Suprapubic skin (tissue), 4 donors: ENCODE measurements at places on chromosomes 3 and 15.

DNA sequence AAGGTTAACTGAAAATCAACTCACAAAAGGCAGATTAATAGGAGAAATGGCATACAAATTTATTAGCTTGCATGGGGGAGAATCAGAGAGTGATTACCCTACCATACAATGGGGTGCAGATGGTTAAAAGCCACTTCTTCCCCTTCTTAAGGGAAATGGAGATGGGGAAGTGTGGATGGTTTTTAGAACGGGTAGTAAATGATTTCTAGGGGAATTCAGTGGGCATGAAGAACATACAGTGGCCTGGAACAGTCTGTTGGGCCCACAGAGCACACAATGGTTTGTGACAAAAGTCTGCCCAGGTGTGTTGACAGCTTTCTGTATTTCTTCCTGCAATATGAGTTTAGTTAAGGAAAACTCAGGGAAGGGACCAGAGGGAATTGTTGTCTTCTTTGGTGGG, 61.0 kb downstream of the C3orf80 start:
- H3K27ac ChIP-seq = no peak overlapping the region
- DNase-seq = no peak
- H3K4me1 ChIP-seq = no peaks in the 10 kb centered on the region
- H3K27me3 ChIP-seq = no peaks in the 10 kb centered on the region

DNA sequence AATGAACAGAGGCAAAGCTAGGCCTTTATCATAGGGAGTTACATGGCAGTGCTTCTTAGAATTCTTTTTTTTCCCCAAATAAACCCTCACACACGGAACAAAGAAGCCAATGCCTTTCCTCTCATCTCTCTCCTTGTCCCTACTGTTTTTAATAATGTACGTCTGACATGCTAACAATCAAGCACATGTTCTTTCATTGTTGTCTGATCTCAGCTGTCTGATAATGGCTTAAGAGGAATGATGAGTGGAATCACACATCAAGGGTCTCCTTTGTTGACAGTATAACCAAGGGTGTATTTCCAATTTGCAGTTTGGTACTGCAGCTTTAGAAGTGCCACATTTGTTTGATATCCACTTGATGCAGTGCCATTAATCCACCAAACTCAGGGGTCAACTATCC, 34.8 kb upstream of the EPHA3 start:
- no peaks in the 10 kb centered on the region for H3K36me3 ChIP-seq
- no peaks in the 10 kb centered on the region for H3K27me3 ChIP-seq
- no peaks in the 10 kb centered on the region for H3K4me1 ChIP-seq
- no peak for DNase-seq
- H3K4me3 ChIP-seq = no peak overlapping the region
- H3K27ac ChIP-seq = no peak overlapping the region

DNA sequence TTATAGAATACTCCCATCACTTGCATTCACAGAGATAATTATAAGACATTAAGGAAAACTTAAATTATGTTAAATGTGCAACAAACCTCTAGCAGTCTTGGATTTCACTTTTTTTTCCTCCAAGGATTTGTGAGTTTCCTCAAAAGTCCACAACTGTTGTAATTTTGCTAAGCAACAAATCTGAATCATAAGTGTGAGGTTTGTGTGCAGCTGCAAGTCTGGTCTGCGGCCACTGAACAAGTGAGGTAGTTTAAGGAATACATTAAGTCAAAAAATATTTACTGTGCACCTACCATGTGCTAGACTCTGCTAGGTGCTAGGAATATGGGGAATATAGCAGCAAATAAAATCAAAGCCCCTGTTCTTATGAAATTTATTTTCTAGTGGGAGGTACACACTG, 70.2 kb downstream of the LRRC28 start:
- H3K27ac ChIP-seq = peak overlapping the region; percentile 20
- no peak for DNase-seq
- H3K4me3 ChIP-seq = no peak overlapping the region

GRCh38 chr3:188332085-188332484, 178.1 kb downstream of the LPP start:
- no peaks in the 10 kb centered on the region for H3K4me1 ChIP-seq
- DNase-seq = no peak
- H3K27ac ChIP-seq = no peak overlapping the region
- H3K27me3 ChIP-seq = no peaks in the 10 kb centered on the region

DNA sequence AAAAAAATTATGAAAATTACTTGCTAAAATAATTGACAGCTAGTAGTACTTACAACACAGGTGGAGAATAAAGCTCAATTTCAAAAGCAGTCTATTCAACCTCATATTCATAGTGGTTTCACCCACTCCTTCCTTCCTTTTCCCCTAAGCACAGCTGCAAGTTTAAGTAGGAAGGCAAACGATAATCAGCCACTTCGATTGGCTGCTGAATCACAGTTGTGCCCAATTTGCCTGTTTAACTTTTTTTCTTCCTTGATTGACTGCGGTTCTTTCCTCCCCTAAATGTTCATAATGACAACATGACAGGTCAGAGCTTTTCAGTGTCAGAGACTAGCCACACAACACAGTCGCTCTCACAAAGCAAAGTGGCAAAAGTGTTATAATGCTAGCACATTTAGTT, 468.0 kb upstream of the GBE1 start:
- H3K36me3 ChIP-seq = no peaks in the 10 kb centered on the region
- no peak overlapping the region for H3K27ac ChIP-seq
- no peaks in the 10 kb centered on the region for H3K4me1 ChIP-seq
- no peaks in the 10 kb centered on the region for H3K27me3 ChIP-seq
- H3K4me3 ChIP-seq = no peak overlapping the region

DNA sequence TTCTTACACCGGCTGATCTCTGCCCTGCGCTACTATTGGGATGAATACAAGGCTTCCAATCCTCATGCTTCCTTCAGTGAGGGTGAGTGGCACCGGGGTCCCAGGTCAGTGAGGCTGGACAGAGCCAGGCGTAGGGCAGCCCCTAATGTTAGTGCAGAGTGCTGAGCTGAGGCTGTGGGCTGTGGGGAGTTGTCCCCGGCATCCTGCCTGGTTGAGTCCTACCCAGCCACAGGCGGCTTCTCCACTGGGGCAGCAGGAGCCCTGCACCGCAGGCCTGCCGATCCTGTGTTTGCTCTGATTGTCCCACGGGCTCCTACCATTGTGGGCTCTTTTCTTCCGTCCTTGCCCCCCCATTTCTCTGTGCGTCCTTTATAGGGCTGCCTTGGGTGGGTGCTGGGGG, 13.3 kb downstream of the RNF123 start:
- no peak overlapping the region for H3K4me3 ChIP-seq
- no peak overlapping the region for H3K27ac ChIP-seq
- peaks cover 79% of the 10 kb centered on the region for H3K36me3 ChIP-seq
- no peaks in the 10 kb centered on the region for H3K27me3 ChIP-seq
- H3K4me1 ChIP-seq = peaks cover 2% of the 10 kb centered on the region

DNA sequence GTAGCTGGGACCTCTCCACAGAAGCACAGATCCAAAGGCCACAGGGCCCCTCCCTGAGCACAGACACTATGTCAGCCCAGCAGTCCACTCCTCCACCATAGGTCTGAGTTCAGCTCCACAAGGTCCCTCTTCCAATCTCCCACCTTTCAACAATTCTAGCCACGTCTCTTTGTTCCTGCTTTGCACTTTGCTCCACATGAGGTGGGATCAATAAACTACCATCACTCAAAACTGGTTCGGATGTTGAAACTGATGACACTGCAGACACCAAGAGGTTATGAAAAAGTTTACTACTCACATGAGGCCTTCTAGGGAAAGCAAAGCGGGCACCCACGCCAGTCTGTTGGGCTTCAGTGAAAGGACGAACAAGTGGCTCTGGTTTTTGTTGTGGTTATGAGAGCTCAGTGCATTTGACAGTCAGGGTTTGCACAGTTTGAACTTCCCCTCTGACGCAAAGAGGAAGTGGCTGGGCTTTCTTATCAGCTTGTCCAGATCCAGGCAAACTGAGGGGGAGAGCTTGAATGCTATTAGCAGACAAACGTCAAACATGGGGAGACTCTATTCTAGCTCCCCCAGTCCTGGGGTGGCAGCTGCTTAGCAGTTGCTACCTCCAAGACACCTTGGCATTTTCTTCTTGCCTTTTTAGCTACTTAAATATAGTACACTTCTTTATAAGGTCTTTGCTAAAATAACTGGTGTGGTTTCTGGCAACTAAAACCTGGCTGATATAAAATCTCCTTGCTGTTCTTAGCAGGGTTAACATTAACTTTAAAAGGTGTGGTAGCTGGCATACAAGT, 37.8 kb downstream of the ZNF445 start:
- H3K4me3 ChIP-seq = peak overlapping the region; percentile 8
- DNase-seq = peak; percentile 80
- H3K27me3 ChIP-seq = no peaks in the 10 kb centered on the region

- H3K4me1 ChIP-seq = peaks cover 12% of the 10 kb centered on the region
- H3K4me3 ChIP-seq = no peak overlapping the region
- H3K36me3 ChIP-seq = peaks cover 5% of the 10 kb centered on the region
- H3K27ac ChIP-seq = no peak overlapping the region
- no peaks in the 10 kb centered on the region for H3K27me3 ChIP-seq
These were observed 98.4 kb upstream of the LRRFIP2 start for GRCh38 chr3:37272741-37273140.

DNA sequence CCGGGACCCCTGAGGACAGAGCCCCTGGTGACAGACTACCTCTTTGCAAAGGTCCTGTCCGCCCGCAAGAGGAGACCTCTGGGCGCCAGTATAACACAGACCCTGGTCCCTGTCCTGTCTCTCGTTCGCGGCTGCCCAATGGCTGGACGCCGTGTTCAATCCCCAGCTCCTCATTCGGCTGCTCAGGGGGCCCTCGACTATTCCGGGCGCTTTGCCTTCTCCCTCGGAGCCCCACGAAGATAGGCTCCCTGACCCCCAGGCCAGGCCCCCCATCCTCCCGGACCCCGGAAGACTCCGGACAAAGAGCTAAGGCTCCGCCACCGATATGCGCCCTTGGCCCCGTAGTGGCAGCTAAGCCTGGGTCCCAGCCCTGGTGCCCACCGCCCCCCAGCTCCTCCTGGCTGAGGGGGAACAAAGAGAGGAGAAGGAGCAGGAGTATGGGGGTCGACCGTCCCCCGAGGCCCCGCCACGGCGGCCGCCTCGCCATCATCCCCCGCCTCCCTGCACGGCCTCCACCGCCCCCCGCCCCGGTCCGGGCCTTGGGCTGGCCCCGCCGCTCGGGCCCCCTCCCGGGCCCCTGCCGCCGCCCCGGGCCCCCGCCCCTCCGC, 437 bp downstream of the CELSR3 start:
- no peak for DNase-seq
- H3K4me3 ChIP-seq = peak overlapping the region; percentile 57
- H3K4me1 ChIP-seq = peaks cover 33% of the 10 kb centered on the region
- no peak overlapping the region for H3K27ac ChIP-seq
- no peaks in the 10 kb centered on the region for H3K36me3 ChIP-seq

DNA sequence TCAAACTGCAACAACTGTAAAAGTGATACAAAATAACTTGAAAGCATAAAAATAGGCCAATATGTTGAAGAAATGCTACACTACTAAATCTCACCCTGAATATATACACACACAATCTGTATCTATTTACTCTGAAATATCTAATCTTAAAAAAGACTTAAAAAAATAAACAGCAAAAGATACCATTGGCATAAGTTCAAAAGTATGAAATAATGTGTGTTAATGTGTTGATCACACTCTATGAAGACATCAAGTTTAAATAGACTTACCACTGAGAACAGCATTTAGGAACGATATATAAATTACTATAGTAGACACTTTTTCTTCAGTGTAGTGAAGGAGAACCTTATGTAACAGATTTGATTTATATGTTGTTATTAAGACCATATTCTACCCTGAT, 14.1 kb upstream of the SATB1 start:
- H3K4me1 ChIP-seq = peaks cover 11% of the 10 kb centered on the region
- DNase-seq = no peak
- no peaks in the 10 kb centered on the region for H3K36me3 ChIP-seq

DNA sequence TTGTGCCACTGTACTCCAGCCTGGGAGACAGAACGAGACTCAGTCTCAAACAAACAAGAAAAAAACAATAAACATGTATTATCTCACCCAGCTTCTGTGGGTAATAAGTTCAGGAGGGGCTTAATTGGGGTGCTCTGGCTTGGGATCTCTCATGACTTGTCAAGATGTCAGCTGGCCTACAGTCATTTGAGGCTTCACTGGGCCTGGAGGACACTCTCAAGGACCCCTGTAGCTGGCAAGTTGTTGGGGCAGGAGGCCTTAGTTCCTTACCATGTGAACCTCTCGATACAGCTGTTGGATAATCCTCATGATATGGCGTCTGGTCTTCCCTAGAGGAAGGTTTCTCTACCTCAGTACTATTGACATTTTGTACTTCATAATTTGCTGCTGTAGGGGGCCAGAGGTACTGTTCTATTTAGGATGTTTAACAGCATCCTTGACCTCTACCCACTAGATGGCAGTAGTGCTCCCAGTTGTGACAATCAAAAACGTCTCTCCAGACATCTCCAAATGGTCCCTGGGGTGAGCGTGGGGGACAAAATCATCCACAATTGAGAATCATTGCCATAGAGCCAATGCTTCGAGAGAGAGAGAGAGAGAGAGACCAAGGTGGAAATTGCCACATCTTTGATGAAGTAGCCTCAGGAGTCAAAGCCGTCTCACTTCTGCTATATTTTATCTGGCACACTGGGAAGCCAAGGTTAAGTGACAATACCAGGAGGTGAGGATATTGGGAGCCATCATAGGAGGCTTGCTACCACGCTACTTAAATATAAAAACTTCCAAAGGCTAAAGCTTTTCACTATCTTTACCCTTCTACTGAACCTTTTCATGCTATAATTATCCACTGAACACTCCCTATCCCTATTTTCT, 23.9 kb upstream of the SLTM start:
- DNase-seq = no peak
- no peak overlapping the region for H3K27ac ChIP-seq

DNA sequence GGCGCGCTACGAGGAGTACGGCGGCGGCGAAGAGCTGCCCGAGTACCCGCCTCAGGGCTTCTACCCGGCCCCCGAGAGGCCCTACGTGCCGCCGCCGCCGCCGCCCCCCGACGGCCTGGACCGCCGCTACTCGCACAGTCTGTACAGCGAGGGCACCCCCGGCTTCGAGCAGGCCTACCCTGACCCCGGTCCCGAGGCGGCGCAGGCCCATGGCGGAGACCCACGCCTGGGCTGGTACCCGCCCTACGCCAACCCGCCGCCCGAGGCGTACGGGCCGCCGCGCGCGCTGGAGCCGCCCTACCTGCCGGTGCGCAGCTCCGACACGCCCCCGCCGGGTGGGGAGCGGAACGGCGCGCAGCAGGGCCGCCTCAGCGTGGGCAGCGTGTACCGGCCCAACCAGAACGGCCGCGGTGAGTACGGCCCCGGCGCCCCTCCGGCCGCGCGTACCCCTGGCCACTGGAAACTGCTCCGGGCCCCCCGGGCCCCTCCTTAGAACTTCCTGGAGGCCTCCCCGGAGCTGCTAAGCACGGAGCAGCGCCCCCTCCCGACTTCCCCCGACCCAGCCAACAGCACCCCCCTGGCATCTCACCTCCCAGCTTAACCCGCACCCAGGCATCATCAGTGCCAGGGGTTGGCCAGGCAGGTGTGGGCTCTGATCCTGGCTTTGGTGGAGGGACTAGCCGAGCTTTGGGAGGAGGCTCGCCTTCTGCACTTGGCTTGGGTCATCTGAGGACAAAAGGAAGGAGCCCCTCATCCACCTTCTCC, 1.4 kb downstream of the LOXL1 start:
- H3K36me3 ChIP-seq = no peaks in the 10 kb centered on the region
- DNase-seq = no peak
- peaks cover 6% of the 10 kb centered on the region for H3K27me3 ChIP-seq
- peaks cover 90% of the 10 kb centered on the region for H3K4me1 ChIP-seq
- peak overlapping the region; percentile 76 for H3K27ac ChIP-seq
